AG04450 (cell line): ENCODE measurements at places on chromosomes 16 and 17.

GRCh38 chr16:49664221-49665215, 191.4 kb downstream of the ZNF423 start:
- no peak for DNase-seq

- no peak for DNase-seq
Measured at GRCh38 chr17:46023783-46024388, 24.8 kb downstream of the STH start.

GRCh38 chr17:57677858-57678257, 67.2 kb downstream of the CCDC182 start:
- no peak for DNase-seq

DNA sequence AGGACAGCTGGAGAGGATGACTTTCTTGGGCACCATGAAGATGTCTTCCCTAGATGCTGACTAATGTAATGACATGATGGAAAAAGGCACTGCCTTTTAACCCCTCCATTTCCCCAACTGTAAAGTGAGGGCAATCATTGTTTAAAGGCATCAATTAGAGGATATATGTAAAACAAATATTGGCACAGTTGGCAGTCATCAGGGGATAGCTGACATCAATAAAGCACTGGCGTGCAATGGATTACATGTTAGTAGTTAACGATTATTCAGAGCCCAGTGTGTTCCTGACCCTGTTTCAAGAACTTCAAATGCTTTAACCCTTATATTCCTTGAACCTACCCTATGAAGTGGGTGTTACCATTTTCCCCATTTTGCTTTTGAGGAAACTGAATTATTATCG, 100.7 kb downstream of the TMEM114 start:
- DNase-seq = no peak

DNA sequence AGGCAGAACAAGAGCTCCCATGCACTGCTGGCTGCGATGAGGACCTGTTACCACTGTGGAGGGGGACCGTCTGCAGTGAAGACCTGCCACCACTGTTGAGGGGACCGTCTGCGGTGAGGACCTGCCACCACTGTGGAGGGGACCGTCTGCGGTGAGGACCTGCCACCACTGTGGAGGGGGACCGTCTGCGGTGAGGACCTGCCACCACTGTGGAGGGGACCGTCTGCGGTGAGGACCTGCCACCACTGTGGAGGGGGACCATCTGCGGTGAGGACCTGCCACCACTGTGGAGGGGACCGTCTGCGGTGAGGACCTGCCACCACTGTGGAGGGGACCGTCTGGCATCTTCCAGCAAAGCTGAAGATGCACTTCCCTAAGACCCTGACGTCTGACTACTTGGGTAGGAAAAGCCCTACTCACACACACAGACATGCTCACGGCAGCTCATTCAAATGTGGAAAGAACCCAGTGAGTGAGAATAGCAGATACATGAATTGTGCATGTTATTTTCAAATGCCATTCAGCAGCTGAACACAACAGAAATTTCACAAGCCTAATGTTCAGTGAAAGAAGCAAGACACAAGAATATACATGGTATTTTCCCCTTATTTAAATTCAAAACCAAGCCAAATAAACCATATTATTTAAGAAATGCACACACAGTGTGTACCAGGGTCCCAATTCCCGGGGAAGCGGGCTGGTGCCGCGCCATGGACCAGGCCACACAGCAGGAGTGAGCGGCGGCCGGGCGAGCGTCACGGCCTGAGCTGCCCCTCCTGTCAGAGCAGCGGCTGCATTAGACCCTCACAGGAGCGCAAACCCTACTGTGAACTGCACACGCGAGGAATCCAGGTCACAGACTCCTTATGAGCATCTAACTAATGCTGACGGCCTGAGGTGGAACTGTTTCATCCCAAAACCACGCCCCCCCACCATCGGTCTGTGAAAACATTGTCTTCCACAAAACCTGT, 64.2 kb upstream of the METRNL start:
- no peak for DNase-seq

GRCh38 chr16:20866801-20867200, 33.4 kb downstream of the DCUN1D3 start:
- DNase-seq = no peak
